NCI-H2171 (cell line): ENCODE measurements at places on chromosomes 4 and X.

GRCh38 chr4:169622566-169622965, 2.2 kb downstream of the CLCN3 start:
- DNase-seq: no peak

DNA sequence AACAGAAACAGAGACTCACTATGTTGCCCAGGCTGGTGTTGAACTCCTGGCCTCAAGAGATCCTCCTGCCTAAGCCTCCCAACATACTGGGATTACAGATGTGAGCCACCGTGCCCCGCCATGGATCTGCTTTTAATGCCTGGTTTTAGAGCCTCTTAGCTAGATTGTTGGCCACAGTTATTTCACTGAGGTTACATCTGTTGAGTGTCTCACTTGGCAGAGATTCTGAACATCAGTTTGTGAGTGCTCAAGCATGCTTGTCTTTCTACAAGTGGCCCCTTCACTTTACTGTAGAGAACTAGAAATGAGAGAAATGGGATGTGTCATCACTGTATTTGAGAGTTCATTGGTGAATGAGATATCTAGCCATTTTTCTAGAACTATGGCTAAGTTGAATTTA, 218.5 kb downstream of the APBB2 start:
- no peak for DNase-seq

- DNase-seq: no peak
These were observed 205.4 kb downstream of the CFAP299 start for GRCh38 chr4:80540785-80541469.

DNA sequence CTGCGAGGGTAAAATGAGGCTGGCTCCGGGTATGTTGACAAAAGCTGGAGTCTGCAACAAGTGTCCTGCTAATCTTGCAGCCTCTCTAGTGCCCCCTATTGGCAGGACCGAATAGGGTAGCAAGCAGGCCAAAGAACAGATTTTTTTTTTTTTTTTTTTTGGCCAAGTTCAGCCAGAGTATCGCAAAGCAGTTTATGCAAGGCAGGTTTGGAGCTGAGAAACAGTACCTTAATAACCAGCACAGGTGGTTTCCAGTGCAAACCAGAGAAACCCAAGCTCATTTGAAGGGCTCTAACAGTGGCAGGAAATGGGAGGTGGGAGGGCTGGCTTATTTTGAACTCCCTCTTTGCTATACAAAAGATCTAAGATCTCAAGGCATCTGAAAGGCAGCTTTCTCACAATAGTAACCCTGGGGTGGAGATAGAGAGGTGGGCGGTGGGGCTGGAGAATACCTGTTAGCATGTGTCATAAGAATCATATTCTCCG, 38.2 kb upstream of the OCIAD2 start:
- no peak for DNase-seq

DNA sequence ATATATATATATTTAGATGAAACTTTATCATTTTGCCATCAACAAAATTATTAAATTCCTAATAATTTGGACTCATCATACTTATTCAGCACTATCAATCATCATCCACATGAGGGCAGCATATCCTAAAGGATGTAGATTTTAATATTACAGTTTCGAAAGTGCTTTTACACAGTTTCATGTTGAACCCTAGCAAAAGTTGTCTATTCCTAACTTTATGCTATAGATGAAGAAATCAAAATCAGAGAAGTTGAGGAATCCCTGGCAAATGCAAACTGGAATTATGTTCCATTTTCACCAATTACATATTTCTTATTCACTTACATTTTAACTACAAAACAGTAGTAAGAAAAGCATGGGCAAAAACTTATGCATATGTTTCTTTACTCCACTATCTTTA, 36.6 kb upstream of the UGT2A1 start:
- no peak for DNase-seq

DNA sequence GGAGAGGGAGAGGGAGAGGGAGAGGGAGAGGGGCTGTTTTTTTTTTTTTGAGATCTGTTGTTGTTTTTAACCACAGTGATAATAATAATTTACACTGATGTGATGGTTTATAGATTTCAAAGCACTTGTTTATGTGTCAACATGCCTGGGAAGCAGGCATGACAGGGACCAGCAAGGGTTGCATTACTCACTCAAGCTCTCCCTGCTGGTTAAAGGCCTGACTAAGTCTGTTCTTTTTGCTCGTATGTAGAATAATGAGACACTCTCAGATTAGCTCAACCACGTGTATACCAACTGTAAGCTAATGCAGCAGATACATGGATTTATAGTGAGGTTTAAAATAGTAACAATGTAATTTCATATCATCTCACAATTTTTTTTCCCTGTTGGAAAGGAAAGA, 134.6 kb upstream of the BOD1L1 start:
- DNase-seq: no peak

- no peak for DNase-seq
These were observed 1077.3 kb downstream of the RAPGEF2 start for GRCh38 chr4:160180211-160180610.

GRCh38 chr4:142572071-142572470, 274.0 kb downstream of the INPP4B start:
- DNase-seq: no peak
